ENCODE measurements at places on chromosomes 5 and 9.
A peak's percentile ranks its signal among the peaks of the same experiment; 100 is the strongest.

- no peak for DNase-seq
These were observed 67.8 kb downstream of the CAMSAP1 start for GRCh38 chr9:135839516-135839915.

- no peak for DNase-seq
These were observed 136.5 kb downstream of the CCDC192 start for GRCh38 chr5:127839496-127840197.

- peak; percentile 96 for DNase-seq
These were observed 21.0 kb upstream of the CDKN2B start for GRCh38 chr9:22030101-22030598.

DNA sequence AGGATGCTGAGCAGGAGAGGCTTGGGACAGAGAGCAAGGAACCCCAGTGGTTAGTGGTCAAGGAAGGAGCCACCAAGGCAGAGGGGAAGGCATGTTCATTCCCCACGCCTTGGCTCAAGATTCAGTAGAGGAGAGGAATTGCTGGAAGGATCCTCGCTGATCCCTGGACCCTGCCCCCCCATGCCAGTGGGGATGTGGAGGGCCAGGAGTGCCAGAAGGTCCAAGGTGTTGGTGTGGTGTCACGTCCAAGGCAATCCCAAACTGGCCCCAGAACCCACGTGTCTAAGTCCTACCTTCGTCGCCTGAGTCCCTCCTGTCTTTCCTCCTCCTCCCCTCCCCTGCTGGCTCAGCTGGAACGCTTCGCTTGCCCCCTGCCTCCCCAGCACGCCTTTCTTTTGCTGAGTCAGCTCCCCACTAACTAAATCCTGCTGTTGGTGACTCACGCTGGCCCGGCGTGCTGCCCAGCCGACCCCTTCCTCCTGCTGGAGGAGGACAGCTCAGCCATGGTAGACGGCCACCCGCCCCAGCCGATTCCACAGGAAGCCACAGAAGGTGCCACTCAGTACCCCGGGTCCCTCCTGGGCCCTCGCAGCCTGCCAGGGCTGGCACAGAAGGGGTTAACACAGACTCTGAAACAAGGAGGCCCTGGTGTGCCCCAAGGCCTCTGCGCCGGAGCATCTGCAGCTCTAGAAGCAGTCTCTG lies 37.6 kb upstream of the ORM1 start:
- DNase-seq = no peak

DNA sequence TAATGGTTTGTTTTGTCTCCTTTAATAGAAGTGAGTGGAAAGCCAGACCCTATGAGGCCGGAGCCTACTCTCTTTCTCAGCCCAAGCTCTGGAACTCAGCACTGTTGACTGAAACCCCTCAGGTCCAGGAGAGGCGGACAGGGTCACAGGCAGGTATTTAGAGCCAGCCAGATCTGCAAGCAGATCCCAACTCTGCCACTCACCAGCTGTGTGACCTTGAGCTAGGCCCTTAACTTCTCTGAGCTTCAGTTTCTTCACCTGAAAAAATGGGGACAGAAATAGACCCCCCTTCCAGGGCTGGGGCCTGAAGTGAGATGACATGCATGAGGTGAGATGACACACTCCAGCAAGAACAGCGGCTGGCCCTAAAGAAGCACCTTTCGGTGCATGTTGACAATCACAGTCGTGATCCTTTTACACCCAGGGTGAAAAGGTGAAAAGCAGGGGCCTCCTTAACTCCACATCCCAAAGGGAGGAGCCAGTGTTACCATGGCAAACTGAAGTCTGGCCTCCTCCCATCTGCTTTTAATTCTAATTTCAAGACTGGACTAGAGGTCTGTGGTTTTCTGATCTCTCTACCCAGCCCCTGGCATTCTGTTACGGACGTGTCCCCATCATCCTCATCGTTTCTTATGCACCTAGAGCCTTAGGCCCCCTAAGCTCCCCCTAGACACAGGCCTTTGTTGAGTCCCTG lies 27.2 kb downstream of the MORN5 start:
- DNase-seq = no peak

DNA sequence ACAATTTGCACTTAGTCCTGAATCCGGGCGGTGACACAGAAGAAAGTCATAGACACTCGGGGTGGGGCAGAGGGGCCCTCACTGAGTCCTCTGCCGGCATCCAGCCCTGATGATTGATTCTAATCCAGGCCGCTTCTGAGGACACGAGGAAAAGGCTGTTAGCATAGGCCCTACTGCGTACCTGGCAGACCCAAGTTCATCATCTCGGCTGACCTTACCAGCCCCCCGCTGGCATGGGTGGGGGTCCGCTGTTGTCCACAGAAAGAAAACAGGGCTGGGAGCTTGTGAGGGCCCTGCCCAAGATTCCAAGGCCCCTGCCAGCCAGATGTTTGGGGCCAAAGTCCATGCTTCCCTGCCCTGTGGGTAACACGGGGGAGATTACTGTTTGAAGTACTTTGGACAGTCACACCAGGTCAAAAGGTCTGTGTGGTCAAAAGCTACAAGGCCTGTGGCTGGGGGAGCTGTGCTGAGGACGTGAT lies 24.5 kb downstream of the ERGIC1 start:
- no peak for DNase-seq

DNA sequence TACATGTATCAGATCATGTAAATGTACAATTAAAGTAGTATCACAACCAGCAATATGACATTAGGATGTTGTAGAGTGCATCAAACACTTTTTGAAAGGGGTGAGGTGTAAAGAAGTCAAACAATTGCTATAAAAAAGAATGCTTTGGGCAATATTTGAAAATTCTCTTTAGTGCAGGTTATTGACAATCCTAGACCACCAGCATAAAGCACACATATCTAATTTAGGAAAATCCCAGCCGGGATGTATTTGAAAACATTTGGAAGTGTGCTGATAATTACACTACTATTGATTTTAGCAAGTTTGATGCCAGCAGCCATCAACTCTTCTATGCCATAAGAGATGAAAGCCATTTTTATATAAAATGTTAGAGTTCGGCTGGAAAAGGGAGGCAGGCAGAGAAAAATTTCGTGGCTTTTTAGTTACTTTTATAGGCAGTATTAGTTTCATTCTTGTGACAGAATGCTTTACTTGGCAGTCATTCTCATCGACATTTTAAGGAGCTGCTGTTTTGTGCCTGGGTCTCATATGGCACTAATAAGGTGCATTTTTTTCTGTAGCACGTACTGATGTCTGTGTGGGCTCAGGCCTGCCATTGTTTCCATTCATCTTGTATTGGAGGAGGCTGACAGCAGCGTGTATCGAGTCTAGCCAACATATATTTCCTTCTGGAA lies 285.7 kb downstream of the AOPEP start:
- no peak for DNase-seq

- DNase-seq = no peak
These were observed 16.2 kb downstream of the GDF9 start for GRCh38 chr5:132850066-132850465.
